ENCODE measurements at places on chromosomes 1 and 21. TPM values are rescaled to one million over a fixed set of nuclear protein-coding genes. Genes with fewer than 3 reads are reported as not detected.

DNA sequence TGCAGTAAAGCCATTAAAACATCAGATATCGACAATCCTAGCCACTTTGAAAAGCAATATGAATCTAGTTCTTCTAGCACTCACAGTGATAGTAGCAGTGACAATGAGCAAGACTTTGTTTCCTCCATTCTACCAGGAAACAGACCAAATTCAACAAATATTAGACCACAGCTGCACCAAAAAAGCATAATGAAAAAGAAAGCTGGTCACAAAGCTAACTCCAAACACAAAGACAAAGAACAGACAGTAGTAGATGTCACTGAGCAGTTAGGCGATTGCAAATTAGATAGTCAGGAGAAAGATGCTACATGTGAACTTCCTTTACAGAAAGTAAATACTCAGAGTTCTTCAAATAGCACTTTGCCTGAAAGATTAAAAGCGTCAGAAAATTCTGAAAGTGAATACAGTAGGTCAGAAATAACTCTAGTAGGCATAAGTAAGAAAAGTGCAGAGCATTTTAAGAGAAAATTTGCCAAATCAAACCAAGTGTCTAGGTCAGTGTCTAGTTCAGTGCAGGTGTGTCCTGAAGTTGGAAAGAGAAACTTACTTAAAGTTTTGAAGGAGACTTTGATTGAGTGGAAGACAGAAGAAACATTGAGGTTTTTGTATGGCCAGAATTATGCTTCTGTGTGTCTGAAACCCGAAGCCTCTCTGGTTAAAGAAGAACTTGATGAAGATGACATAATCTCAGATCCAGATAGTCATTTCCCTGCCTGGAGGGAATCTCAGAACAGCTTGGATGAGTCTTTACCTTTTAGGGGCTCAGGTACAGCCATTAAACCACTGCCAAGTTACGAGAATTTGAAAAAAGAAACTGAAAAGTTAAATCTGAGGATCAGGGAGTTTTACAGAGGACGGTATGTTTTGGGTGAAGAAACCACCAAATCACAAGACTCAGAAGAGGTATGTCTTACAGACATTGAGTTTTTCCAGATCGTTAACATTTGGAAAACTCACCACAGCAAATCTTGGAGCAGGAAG is 24.9 kb downstream of the RPAP2 start:
- no peaks in the 10 kb centered on the region for H3K36me3 ChIP-seq
- no peak overlapping the region for H3K27ac ChIP-seq
- H3K27me3 ChIP-seq = no peaks in the 10 kb centered on the region

- no peaks in the 10 kb centered on the region for H3K27me3 ChIP-seq
- no peak overlapping the region for H3K4me3 ChIP-seq
- DNase-seq = no peak
- peaks cover 11% of the 10 kb centered on the region for H3K4me1 ChIP-seq
- H3K27ac ChIP-seq = no peak overlapping the region
- H3K36me3 ChIP-seq = no peaks in the 10 kb centered on the region
Observed at GRCh38 chr1:20126806-20127440, 7.6 kb upstream of the PLA2G2D start.

DNA sequence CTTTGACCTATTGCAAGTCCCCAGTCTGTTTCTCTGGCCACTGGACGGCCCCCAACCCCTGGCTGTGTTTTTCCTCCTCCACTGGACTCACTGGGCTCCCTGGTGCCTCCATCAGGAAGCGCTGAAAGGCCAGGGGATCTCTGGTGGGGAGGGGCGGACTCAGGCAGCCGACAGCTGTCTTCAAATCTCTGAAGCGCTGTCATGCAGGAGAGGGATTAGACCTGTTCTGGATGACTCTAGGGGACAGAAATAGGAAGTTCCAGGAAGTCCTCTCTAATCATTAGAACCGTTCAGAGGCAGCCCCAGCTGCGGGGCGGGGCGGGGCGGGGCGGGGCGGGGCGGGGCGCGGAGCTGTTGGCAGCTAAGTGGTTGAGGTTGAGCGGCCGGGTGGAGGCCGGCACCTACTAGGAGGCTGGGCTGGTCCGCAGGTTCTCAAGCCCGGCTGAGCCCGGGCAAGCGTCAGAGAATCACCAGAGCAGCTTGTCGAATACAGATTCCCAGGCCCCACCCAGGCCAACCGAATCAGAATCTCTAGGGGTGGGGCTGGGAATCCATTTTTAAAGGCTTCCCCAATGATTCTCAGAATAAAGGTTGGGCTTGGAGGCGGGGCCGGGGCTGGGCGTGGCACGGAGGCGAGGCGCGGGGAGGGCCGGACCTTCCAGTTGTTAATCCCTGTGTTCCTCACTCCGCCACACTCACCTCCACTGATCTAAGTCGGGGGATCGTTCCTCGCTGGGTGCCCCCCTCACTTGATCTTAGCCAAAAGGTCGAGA is 11.4 kb upstream of the PHLDA3 start:
- no peaks in the 10 kb centered on the region for H3K27me3 ChIP-seq
- H3K4me3 ChIP-seq = peak overlapping the region; percentile 54
- H3K36me3 ChIP-seq = peaks cover 19% of the 10 kb centered on the region
- DNase-seq = peak; percentile 81
- peak overlapping the region; percentile 79 for H3K27ac ChIP-seq

The TRNAU1AP gene
- total RNA-seq = 15.7 TPM
